ENCODE measurements at places on chromosomes 12 and 14. TPM values are rescaled to one million over a fixed set of nuclear protein-coding genes. Genes with fewer than 3 reads are reported as not detected.
A peak's percentile ranks its signal among the peaks of the same experiment; 100 is the strongest.

GRCh38 chr14:98754343-98755020, 517.5 kb downstream of the BCL11B start:
- H3K4me1 ChIP-seq = no peaks in the 10 kb centered on the region
- H3K4me3 ChIP-seq = no peak overlapping the region

GRCh38 chr14:58797010-58797429, 159.3 kb downstream of the DACT1 start:
- H3K27ac ChIP-seq = no peak overlapping the region
- H3K4me3 ChIP-seq = no peak overlapping the region
- H3K36me3 ChIP-seq = no peaks in the 10 kb centered on the region

- H3K36me3 ChIP-seq = no peaks in the 10 kb centered on the region
- peak; percentile 3 for DNase-seq
- H3K4me1 ChIP-seq = no peaks in the 10 kb centered on the region
Measured at GRCh38 chr14:94646066-94646465, 33.9 kb downstream of the SERPINA3 start.

DNA sequence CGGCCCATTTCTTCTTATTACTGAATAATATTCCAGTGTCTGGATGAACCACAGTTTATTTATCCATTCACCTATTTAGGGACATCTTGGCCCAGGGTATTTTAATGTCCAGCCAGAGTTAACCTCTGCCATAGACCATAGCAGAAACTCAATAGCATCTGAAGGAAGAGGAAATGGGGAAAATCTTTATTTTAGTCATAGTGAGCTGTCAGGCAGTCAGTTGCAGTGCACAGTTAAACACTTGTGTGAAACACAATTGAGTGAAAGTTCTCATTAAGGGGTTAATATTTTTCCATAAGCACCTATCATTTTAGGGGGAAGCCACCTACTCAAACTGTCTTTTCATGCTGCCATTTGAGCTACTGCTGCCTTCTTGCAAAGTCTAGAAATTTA, 197.3 kb upstream of the PPFIA2 start:
- H3K27me3 ChIP-seq = no peaks in the 10 kb centered on the region
- H3K4me1 ChIP-seq = no peaks in the 10 kb centered on the region
- no peaks in the 10 kb centered on the region for H3K36me3 ChIP-seq
- H3K4me3 ChIP-seq = no peak overlapping the region
- no peak overlapping the region for H3K27ac ChIP-seq

- H3K27ac ChIP-seq = no peak overlapping the region
- DNase-seq = no peak
- no peaks in the 10 kb centered on the region for H3K36me3 ChIP-seq
Measured at GRCh38 chr12:105814283-105814682, 324.5 kb downstream of the NUAK1 start.

- no peak for DNase-seq
- no peak overlapping the region for H3K4me3 ChIP-seq
- H3K36me3 ChIP-seq = no peaks in the 10 kb centered on the region
- no peaks in the 10 kb centered on the region for H3K27me3 ChIP-seq
- no peak overlapping the region for H3K27ac ChIP-seq
Measured at GRCh38 chr14:105664691-105665090, 138.3 kb downstream of the TMEM121 start.

METTL17 gene
- total RNA-seq = 105 TPM

KRT74 gene
- not detected for total RNA-seq

GRCh38 chr12:52829986-52830770, 3.9 kb downstream of the KRT79 start:
- H3K27ac ChIP-seq = no peak overlapping the region
- H3K36me3 ChIP-seq = no peaks in the 10 kb centered on the region
- H3K27me3 ChIP-seq = no peaks in the 10 kb centered on the region
- H3K4me1 ChIP-seq = no peaks in the 10 kb centered on the region
- no peak overlapping the region for H3K4me3 ChIP-seq

DNA sequence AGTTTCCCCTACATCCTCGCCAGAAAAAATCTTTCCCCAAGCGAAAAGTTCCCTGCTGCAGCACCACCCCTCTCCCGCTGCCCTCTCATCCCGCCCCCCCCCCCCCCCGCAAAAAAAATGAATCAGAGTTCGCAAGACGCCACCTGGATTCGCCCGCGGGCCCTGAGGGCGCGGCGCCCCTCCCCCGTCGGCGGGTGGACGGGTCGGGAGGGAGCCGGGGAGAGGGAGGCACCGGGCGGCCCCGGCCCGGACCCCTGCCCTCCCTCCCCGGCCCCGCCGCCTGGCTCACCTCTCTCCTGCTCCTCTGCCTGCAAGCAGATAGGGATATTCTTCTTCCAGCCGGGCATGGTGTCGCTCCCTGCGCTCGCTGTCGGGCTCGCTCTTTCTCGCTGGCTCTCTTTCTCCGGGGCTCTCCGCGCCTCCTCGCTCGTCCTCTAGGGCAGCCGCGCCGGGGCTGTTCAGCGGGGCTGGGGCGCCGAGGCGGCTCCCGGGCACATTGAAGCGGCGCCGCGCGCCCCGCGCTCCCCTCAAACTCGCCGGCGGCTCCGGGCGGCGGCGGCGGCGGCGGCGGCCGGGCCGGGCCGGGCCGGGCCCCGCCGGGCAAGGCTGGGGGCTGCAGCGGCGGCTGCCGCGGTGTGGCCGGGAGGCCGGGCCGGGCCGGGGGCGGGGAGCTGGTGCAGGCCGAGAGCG, 200.3 kb upstream of the CAND1 start:
- no peaks in the 10 kb centered on the region for H3K36me3 ChIP-seq
- H3K4me3 ChIP-seq = peak overlapping the region; percentile 72
- no peaks in the 10 kb centered on the region for H3K27me3 ChIP-seq
- H3K4me1 ChIP-seq = no peaks in the 10 kb centered on the region

P2RX7 gene
- 3.8 TPM for total RNA-seq
